ENCODE measurements at places on chromosomes 13 and 19.

DNA sequence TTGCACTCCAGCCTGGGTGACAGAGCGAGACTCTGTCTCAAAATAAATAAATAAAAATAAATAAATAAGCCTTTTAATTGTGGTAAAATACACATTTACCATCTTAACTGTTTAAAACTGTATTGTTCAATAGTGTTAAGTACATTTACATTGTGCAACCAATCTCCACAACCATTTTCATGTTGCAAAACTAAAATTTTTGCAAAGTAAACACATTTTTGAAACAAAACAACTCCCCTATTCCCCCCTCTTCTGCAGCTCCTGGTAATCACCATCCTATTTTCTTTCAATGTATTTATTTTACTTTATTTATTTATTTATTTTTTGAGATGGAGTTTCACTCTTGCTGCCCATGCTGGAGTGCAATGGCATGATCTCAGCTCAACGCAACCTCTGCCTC lies 5.8 kb upstream of the B9D2 start:
- DNase-seq, result no peak

- DNase-seq, result peak; percentile 19
These were observed 350.9 kb downstream of the FOXO1 start for GRCh38 chr13:40315416-40316064.

DNA sequence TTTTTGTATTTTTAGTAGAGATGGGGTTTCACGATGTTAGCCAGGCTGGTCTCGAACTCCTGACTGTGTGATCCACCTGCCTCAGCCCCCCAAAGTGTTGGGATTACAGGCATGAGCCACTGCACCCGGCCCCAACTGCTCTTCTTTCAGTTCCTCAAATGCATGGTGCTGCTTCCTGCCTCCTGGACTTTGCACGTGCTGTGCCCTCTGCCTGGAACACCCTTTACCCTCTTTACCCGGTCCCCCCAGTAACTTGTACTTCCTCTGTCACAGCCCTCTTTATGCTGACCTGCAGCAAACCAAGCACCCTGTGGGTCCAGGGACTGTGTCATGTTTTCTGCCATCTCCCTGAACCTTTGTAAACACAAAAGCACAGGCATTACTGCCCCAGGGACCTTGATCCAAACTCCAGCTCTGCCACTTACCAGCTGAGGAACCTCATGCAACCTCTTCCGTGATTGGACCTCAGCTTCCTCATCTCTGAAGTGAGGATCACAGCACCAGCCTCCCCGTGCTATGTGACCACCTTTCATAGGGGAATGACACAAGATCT lies 3.8 kb downstream of the BLVRB start:
- no peak for DNase-seq

DNA sequence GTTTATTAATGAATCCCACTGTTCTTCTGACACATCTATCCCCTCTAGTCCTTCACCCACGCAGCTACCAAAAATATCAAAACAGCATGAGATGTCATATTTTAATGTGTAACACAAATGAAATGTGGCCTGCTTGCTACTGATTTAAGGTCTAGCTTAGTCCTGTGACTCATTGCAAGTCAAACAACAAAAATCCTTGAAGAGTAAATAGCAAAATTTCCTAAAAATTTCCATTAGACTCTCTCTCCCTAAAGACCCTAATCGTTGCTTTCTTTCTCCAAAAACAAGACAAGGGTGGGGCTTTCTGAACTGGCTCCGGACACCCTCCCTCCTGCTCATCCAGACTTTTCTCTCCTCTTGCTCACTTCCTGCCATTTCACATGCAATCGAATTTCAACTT lies 99.9 kb upstream of the IPO5 start:
- no peak for DNase-seq

- DNase-seq, result no peak
These were observed 5.4 kb downstream of the PNPLA6 start for GRCh38 chr19:7540761-7541474.

- DNase-seq, result no peak
These were observed 206.7 kb upstream of the RFC3 start for GRCh38 chr13:33611121-33611805.

- peak; percentile 51 for DNase-seq
These were observed 54.0 kb downstream of the GNG7 start for GRCh38 chr19:2648528-2648937.

DNA sequence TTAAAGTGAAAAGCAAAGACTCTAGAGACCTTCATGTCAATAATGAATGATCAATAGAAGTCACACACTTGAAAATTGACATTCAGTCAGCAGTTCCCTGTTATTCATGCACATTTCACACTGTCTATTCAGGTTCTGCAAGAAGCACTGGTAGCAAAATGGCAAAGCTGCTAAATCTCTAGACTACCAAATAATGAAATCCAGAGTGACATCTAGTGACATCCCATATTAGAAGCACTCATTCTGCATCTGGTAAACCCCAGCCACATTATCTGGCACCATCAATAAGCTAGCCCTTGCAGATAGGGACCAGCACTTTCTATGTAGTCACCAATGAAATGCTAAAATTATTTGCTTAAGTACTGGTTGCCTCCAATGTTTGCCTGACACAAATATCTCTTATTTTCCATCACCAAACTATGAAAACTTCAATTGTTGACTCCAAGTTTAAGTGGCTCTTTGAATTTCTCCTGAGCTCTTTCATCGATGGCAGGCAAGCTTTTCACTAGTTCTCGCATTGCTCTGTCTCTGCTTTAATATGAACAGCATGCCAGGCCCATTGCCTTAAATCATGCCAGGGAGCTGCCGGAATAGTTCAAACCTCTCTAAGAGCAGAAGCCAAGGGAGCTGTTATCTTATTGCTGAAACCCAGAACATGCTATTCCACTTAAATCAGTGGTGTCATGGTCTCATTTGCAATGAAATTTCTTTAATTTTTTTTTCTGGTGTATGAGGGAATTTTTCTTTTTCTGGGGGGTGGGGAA lies 409.9 kb downstream of the MZT1 start:
- no peak for DNase-seq

GRCh38 chr13:112658808-112659207 lies 31.0 kb upstream of the ATP11A start:
- no peak for DNase-seq

DNA sequence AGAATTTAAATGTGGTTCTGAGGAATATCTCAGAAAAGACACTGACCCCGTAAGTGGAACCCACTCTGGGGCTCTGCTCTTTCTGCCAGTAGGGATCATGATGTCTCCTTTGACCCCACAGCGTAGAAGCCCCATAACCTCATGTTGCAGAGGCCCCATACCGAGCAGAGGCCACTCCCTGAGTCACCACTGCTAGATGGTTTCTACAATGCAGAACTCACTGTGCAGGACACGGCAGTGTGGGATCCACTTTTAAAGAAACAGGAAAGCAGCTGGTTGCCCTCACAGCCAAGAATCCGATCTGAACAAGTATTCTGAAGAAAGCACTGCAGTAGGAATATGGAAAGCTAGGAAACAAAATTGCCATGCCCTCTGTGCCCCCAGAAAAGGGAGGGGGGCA lies 4.2 kb downstream of the SLC7A1 start:
- no peak for DNase-seq

GRCh38 chr13:102878481-102878880 lies 32.6 kb downstream of the ERCC5 start:
- no peak for DNase-seq

DNA sequence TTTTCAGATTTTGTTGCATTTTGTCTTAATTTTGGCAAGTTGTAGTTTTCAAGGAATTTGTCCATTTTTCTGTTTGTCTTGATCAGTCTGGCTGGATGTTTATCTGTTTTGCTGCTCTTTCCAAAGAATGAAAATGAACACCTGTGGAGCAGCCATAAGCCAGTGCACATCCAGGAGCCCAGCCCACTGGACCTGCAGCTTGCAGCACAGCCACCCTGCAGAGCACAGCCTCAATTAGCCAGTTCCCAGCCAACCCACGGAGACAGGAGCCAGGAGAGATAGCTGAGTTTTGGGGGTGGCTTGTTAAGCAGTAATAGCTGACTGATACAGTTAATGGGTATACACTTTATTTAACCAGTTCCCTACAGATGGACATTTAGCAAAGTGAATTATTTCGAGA lies 38.0 kb upstream of the URI1 start:
- no peak for DNase-seq

DNA sequence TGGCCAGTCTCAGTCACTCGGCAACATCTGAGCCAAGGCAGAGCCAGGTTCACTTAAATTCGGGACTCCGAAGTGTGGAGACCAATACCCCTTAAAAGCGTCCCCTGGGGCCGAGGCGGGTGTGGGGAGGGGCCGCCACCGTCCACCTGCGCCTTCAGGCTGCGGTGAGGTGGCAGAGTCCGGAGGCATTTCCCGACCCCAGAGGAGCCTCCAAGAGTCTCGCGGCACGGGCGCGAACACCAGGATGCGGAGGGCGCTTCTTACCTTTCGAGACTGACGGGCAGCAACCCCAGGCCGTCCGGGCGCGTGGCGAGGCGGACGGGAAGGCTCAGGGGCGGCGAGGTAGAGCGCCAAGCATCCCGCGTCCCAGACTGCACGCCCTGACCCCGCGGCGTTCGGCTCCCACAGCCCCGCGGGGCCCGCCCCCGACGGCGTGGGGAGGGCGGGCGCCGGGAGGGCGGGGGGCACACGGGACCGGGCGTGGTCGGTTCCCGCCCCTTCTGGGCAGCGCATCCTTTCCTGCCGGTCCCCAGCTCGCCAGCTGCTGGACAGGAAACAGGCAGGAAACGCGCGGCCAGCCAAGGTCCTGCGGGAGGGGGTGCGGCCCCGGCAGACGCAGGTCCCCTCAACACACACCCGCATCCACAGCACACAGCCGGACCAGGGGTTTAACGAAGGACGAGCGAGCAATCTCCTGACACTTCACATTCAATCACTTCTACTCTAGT lies at the start of gene THSD1:
THSD1 (minus strand) TSS at position 406 of the 728 bp plus-strand sequence. CDS start 3,572 bp downstream, outside the sequence.
- DNase-seq, result no peak

- DNase-seq, result no peak
These were observed 524.2 kb upstream of the NBEA start for GRCh38 chr13:34417896-34418295.

DNA sequence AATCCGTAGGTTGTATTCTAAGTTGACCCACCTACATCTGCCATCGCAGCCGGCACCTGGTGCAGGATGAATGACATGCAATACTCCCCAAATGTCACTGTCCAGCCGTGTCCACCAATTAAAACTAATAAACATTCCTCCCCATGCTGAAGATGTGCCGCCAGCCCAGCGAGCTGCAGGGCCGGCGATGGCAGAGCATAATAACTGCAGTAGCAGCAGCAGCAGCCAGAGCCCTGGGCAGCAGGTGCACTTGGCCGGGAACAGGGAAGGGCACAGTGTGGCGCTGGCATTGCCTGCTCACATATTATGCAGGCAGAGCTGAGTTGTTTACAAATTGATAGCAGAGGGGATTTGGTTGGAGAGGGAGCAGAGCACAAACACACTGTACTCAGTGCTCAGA lies 754.9 kb downstream of the OLFM4 start:
- no peak for DNase-seq

Data from stimulated activated CD4-positive, alpha-beta T cell treated with anti-CD3 and anti-CD28 coated beads, Interleukin-1b, Interleukin-23, amount 100 ng/mL, for 24 hours (primary cell).